Right kidney (tissue), 9 donors: ENCODE measurements at places on chromosomes 3 and 15.

GRCh38 chr3:9347887-9348286 lies 15.0 kb upstream of the THUMPD3 start:
- no peak for DNase-seq

DNA sequence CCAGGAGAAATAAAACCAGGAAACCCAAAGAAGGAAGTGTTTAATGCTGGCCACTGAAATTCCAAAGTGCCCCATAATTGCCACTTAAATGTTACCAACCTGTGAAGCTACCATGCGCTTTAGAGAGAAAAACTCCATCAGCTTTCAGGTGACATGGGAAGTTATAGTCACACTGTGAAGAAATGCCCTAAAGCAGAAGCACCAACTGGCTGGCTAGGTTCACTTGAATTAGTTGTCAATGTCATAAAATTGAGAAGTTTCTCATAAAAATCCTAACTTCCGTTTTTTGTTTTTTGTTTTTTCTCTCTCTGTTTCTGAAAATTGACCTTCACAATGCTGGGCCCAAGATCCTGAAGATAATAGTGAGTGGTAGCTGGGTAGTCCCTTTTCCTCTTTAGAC lies 167.9 kb upstream of the CTNNB1 start:
- no peak for DNase-seq

- no peak for DNase-seq
Measured at GRCh38 chr15:42491539-42492225, 741 bp upstream of the ZNF106 start.

GRCh38 chr3:185400866-185401265 lies 37.9 kb downstream of the MAP3K13 start:
- no peak for DNase-seq

DNA sequence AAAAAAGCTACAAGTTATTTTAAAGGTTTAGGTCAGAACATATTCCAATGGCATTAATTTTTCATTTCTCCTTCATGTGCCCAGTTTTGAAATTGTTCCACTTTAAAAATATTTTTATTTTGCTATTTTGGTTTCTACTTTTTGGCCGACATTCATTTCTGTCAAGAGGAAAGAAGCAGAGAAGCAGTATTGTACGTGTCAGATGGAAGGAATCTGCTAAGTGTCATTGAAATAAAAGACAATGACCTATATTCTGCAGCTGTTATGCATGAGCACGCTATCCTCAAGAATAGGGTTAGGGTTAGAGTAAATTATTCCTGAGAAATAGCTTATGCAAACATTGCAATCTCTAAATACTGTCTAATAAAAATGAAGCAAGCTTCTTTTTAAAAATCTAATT lies 941.7 kb downstream of the TUSC7 start:
- no peak for DNase-seq

- DNase-seq, result peak; percentile 10
Measured at GRCh38 chr3:190883973-190884832, 21.7 kb upstream of the GMNC start.

GRCh38 chr3:152284906-152285305 lies 16.2 kb downstream of the MBNL1 start:
- DNase-seq, result no peak

- DNase-seq, result no peak
Measured at GRCh38 chr3:124582621-124583395, 147.4 kb upstream of the UMPS start.

GRCh38 chr15:88636654-88637053 lies 2.2 kb upstream of the ISG20 start:
- DNase-seq, result no peak

- DNase-seq, result no peak
Measured at GRCh38 chr3:5806192-5806591, 618.7 kb downstream of the EDEM1 start.

DNA sequence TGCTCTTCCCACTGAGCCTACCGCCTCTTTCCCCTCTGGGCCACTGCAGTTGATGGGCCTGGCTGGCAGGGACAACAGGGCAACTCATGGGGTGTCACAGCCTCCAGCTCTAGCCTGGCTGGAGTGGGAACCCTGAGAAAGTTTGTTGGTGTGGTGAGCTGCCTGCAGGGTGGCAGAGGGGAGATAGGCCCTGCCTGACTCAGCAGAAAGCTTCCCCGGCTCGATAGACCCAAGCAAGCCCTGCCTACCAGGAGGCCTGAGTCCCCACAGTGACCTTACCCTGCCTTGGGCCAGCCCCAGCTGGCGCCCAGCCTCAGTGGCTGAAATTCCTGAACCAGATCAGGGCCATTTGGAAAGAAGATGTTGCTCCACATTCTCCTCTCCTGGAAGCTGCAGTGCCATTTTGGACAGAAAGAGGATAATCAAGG lies 29.4 kb downstream of the ABTB1 start:
- DNase-seq, result no peak

- DNase-seq, result peak; percentile 63
Measured at GRCh38 chr15:76336254-76337058, at the start of gene ISL2. Gene ISL2, plus strand, starts transcription at chr15:76336773. Its CDS starts 111 bp downstream, at chr15:76336884.

GRCh38 chr3:141952611-141953010 lies 76.2 kb downstream of the ATP1B3 start:
- DNase-seq, result no peak

DNA sequence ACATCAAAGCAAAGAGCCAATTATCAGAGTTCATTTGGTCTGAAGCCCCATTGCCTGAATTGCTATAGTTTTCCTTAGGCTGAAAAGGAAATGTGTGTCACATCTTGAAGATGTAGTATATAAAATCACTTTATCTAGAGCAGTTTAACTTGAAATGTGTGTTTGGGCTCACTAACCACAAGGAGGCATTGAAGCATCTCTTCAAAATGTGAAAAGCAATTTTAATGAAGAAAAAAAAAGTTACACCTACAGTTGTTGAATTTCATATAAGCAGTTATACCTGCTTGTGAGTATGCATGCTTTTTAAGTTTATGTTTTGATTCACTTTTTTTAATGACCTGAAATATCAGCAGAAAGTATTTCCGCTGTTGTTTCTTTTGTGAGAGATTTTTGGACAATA lies 129.3 kb downstream of the IQCH start:
- no peak for DNase-seq

GRCh38 chr15:54298396-54298795 lies 320.2 kb downstream of the UNC13C start:
- DNase-seq, result no peak

- DNase-seq, result no peak
Measured at GRCh38 chr3:35900079-35900478, 260.8 kb downstream of the ARPP21 start.

DNA sequence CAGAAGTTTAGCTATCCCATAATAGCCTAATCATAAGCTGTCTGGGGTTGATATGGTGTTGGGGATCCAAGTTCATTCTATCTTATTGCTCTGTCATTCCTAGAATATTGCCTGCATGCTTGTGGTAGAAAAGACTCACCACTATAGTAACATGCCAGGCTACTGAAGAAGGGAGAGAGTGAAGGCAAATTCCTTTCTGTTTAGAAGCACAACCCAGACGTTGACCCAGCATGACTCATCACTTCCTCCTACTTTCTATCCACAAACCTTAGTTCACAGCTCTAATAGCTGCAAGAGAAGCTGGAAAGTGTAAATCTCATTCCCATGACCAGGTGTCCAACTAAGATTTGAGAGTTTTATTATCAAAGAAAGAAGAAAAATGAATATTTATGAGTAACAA lies 57.8 kb upstream of the NMD3 start:
- no peak for DNase-seq

DNA sequence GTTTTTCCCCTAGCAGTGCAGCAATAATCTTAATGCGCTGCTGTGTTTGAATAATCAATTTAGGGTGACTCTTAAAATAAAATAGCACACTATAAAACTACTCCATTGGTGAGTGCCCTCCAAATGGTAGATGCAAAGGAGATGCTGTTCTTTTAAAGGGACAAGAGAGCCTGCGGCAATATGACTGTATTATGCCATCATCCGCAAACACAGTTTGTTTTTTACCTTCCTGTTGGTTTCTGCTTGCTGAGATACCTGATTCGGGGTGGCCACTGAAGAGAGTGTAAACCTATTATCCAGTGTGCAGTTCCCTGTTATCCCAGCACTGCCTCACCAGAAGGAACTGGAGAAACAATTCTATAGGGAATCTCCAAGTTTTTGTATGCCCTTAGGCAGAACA lies 523.1 kb upstream of the TGFBR2 start:
- DNase-seq, result no peak

DNA sequence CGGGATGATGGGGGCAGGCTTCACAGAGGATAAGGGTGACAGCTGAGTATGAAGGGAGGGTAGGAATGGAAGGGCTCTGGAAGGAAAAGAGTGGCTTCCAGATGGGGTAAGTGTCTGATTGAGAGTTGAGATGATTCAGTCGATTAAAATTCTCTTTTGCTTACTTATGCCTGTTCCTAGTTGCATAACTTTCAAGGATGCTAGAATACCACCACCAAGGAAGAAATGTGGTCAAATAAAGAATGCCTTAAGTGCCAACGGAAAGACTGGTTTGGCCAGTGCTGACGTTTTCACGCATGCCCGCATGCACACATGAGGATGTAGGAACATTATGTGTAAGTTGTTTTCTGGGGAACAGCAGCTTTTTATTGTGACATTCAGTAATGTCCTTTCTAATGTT lies 263.4 kb upstream of the WNT5A start:
- DNase-seq, result no peak

- no peak for DNase-seq
Measured at GRCh38 chr3:72162649-72163184, 377.8 kb upstream of the PROK2 start.
